ENCODE measurements at places on chromosomes 12 and 14.

DNA sequence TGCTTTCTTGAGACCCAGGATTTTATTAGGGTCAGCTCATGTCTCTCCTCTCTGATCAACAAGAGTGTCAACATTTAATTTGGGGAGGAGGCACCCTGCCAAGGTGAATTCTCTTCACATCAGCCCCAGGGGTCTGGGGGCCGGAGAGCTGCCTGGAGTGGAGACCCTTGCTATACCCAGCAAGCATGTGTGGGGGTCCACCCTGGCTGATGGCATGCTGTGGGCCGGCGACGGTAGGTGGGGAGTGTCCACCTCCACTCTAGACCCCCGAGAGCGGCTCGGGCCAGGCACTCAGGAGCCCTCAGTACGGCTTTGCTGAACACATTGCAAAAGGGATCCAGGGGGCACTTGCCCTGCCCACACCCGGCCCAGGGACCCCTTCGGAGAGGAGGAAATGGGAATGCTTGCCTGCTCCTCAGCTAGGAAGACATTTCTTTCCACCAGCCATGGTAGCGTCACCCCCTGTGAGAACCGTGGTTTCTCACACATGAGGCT, 10.4 kb downstream of the MEG3 start:
- DNase-seq, result no peak

- no peak for DNase-seq
Measured at GRCh38 chr12:27843714-27844245, 63.7 kb upstream of the MANSC4 start.

GRCh38 chr14:42141328-42141727, 534.7 kb downstream of the LRFN5 start:
- no peak for DNase-seq

- no peak for DNase-seq
Measured at GRCh38 chr12:28537474-28537873, 347.2 kb downstream of the CCDC91 start.

DNA sequence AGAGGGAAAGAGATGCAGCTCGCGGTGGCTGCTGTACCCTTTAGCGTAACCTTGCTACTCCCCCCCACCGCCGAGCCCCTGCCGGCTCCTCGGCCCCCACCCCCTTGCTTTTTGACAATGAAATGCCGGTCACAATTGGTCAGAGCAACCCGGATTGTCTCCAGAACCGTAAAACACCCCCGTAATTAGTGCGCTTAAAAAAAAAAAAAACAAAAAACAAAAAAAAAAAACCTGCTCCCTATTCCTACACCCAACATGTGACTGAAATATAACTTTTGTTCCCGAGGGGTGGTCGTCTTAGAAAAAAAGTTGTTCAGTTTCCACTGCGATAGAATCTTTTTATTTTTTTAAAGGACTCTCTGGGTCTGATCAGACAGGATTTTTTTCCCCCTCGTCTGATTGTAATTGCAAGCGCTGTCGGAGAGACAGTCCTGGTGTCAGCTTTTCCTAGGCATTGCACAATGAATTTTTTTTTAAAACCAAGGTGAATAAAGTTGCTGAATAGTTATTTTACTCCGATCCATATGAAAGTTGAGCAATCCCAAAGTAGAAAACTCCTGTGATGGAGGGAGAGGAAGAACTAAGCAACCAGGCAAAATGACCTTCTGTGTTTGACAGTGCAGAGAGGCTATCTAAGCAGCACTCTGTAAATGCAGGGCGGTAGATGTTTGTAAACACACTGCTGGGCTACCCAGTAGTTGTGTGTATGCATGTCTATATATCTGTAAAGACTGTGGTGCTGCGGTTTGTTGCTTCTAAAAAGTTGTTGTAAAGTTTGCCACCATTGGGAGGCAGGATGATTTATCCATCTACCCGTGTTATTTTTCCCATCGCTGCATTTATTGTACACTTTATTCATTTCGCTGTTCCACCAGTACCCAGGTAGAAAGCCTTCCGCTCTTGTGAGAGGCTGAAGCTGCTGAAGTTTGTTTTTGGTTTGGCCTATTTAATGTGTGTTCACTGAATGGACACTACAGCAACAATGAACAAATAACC, 1.1 kb downstream of the ETV6 start:
- peak; percentile 42 for DNase-seq

DNA sequence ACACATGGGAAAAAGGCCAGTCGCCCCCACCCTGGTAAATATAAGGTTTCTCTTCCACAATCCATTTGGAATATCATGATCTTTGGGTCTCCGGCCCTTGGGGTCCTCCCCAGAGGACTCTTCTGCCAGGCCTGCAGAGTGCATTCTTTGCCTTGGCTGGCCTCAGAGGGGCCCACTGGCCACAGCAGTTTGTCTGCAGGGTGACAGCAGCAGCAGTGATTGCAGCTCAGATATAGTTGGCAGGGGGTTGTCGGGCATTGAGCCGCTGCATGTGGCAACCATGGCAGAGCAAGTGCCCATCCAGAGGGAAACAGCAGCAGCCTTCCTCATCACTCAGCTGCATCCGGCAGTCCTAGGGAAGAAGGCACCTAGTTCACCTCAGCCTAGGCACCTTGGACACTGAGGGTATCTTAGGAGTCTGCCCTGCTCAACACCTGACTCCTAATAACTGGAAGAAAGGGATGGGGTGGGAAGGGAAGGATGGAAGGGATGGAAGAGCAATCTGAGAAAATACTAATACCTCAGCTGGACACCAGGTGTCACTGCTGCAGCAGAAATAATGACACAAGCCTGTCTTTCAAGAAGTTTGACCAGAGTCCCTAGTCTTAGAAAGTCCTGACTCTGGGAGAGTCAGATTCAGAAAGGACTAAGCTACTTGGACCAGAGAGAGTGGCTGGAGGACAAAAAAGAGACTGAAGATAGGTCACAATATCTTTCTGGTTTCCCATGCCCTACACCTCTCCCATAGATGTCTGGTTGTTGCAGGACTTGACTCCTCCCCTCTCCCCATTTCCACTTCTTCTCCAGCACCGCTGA, 8.9 kb downstream of the AJUBA start:
- DNase-seq, result peak; percentile 56

DNA sequence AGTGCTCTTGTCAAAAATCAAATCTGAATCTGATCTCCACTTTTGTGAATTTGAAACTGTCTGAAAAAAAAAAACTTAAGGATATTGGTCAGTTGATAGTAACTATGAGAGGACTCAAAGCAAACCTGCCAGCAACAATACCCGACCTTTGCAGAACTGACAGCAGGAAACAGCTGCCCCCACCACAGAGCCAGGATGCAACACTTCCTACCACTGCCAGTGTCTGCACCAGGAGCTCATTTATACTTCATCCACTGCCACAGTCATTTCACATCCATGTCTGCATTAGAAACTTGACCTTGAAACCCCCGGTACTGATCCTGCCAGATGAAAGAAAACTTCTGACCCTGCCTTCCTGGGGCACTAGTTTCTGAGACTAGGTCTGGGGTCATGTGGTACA, 27.4 kb upstream of the RXYLT1 start:
- DNase-seq, result peak; percentile 57

GRCh38 chr12:1474041-1474573, 120.3 kb downstream of the FBXL14 start:
- peak; percentile 47 for DNase-seq

DNA sequence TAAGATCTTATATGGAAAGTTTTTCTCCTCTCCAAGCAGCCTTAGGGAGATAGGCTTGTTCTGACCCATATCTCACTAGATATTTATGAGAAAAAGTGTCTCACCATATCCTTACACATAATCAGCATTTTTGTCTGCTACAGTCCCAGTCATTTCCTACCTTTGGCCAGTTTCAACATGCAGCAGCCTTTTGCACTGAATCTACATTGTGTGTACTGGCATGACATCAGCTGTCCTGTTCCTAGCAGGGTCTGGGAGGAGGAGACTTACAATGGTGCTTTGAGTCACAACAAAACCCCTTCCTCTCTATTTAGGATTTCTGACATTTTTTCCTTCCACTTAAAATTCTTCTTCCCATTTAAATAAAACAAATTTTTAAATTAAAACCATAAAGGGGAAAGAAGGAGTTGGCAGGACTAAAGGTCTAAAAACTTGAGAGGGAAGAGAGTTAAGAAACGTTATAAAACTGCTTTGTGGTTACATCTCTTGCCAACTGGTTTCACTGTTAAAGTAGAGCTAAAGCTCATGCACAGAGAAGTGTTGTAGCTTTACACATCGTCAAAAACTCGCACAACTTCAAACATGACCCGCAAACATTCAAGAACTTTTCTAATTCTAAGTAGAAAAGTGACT, 53.3 kb upstream of the CERS5 start:
- DNase-seq, result peak; percentile 69

DNA sequence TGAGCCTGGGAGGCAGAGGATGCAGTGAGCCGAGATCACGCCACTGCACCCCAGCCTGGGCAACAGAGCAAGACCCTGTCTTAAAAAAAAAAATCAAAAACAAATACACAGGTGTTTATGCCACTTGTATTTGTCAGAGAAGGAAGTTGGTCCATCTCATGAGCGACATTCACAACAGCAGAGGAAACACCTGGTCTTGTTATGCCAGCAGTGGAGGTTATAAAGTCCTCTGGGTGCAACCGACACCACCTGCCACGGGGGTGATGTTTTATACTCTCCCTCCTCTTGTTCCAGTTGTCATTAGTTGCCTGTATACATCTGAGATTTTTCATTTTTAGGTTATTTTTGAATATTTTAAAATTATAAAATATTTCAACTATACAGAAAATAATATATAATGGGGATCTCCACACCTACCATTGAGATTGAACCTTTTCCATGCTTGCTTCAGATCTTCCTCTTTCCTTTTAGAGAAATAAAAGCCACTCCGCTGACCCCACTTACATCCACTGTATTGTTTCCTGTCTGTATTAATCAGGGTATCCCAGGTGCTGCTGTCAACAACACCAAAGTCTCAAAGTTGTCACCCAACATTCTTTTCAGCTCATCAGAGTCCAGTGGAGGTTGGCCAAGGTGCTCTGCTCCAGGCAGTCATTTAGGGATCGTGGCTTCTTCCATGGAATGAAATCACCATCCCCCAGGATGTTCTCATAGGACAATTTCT, 65.1 kb downstream of the RNFT2 start:
- DNase-seq, result no peak

DNA sequence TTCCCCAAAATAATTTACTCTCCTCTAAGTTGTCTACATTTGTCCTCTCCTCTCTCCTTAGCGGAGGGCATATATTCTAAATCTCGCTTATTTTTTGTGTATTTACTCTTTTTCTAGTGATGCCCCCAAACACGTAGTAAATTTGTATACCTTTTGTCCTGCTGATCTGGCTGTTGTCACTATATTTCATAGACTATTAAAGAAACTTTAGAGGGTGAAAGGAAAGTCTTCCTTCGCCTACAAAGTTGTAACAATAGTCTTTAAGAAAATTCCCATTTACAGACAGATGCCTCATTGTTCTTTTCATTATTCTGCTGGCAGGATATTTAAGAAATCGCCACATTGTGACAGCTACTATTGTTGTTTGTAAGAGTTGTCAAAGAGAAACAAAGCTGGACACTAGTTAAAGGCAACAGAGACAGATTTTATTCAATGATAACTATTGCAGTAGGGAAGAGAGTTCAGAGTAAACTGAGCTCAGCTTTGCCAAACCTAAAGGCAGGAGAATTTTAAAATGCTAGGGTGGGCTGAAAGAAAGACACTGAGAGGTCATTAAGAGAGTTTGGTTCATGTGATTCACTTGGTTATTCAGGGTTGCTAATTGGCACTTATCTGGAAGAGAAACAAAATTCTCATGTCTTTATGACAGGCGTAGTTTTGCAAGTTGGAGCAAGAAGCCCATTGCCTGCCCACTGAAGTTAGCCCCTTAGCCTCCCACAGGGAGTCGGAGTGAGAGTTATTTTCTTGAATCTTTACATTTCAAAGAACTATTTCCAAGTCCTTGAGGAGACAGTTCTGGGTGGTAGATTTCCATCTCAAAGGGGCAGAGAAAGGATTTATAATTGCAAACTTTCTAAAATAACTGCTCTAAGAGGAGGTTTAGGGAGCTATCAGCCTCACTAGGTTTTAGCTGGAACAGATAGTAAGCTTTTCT, 1272.5 kb upstream of the SEL1L start:
- no peak for DNase-seq

Measured in activated CD8-positive, alpha-beta T cell treated with anti-CD3 and anti-CD28 coated beads for 36 hours (primary cell).